ENCODE measurements at places on chromosomes 12 and 14.
A peak's percentile ranks its signal among the peaks of the same experiment; 100 is the strongest.

GRCh38 chr14:82565825-82566224, 1032.2 kb upstream of the SEL1L start:
- DNase-seq: no peak

- no peak for DNase-seq
These were observed 153.6 kb downstream of the ATP23 start for GRCh38 chr12:58095002-58095401.

- DNase-seq: peak; percentile 51
These were observed 41.9 kb downstream of the CCNK start for GRCh38 chr14:99522934-99523703.

GRCh38 chr14:28661171-28661772, 105.3 kb upstream of the FOXG1 start:
- DNase-seq: peak; percentile 56

GRCh38 chr12:119864591-119864990, 12.5 kb downstream of the CIT start:
- DNase-seq: no peak

- DNase-seq: peak; percentile 27
These were observed 527.3 kb downstream of the SNAPC1 start for GRCh38 chr14:62289471-62289870.

DNA sequence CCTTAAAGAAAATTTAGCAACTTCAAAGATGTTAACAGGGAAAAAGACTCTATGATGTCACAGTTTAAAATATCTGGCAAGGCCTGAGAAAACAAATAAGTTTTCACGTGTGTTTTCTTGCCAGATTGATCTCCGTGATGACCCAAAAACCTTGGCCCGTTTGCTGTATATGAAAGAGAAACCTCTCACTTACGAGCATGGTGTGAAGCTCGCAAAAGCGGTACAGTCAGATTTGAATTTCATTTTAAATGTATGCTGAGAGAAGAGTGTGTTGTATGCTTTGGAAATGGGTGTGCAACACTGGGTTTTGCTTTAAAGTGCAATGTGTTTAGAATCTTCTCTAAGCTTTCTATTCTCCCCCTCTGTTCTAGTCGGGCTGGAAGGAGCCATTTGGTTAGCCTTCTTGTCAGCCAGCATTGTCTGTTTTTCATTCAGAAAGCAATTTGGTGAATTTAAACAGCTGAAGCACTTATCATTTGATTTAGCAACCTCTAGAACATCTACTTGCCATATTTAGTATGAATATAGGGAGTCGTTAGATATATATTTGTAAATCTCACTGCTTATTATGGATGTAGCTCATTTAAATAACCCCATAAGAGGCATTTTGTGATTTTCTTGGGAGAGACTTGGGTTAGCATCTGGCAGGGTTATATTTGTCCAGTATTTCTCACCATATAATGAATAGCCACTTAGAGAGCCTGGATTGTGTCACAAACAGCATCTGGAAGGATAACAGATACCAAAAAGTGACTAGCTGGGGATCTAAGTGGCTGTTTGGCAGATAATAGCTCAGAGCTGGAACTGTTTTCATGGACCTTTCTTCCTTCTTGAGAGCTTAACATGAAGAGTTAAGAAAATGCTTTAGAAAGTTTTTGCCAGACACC, 35.5 kb downstream of the GPHB5 start:
- DNase-seq: no peak

DNA sequence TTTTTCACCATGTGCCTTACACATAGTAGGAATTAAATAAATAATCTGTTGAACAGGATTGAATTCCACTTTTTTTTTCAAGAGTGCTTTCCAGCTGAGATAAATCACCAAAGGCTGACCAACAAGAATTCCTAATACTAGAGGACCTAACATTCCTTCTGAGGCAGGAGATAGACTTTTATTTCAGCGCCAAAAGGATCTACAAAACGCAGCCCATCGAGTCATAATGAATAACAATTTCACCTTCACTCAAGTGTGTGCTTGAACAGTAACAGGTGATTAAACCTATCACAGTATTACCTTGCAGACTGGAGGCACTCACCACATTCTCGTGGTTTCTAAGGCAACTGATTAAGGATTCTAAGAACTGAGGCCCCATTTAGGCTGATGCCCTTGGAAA, 224.3 kb upstream of the ATP2B1 start:
- DNase-seq: peak; percentile 24

DNA sequence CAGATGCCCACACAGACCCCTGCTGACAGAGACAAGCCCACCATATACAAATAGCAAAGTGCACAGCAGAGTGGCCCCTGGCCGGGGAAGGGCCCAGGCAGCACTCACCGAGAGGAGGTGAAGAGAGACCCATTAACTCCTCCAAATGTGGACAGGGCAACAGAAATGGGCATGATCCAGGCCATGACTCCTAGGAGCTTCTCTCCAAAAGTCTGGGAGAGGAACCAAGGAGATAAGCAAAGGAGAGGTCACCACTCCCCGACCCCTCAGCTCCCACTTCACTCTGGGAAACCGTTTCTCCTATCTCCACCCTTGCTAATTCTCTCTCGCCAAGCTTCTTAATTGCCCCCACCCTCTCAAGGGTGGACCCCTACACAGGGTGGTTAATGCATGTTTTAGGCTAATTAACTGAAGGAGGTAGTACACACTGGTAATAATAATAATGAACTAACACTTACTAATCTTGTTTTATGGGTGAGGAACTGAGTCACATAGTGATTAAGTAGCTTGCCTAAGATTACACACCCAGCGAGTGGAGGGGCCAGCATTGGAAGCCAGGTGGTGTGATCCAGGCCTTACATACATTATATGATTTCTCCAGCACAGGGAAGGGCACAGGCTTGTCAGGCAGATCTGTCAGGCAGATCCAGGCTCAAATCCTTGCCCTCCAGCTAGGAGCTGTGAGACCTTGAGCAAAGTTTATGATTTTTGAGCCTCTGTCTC, 18.9 kb upstream of the CEBPE start:
- DNase-seq: no peak

DNA sequence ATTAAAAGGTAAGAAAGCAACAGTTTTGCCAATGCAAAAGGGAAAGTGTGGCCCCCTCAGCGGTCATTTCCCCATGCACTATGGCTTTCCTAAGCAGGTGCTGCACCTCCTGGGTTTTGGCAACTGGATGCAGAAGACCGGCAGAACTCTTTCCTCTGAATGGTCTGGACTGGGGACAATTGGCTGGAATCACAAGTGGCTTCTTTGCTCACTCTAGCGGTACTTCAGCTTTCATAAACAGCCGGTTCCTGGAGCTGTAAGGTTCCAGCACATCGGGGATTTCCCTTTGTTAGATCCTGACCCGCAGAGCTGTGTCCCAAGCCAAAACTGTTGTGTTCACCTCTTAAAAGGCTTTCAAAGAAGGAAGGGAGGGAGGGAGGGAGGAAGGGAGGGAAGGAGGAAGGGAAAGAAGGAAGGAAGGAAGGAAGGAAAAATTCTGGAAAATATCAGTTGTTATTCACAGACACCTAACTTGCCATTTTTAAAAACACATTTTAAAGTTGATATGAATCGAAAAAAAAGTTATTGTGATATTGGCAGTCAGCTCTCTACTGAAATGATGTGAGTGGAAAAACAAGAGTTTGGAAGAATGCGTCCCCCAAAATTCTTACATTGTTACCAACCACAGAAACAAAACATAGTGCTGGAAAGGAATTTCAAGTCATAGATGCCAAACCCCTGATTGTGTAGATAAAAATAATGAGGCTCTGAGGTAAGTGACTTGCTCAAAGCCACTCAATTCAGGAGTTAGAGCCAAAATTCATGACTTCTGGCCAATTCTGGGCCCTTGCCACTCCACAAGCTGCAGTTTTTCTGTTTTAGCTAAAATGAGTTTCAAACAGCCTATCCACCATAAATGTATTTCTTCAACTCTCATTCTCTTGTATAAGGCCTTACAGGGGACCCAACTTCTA, 220.6 kb upstream of the HMGA2 start:
- peak; percentile 85 for DNase-seq

GRCh38 chr14:104806625-104807465, 5.9 kb downstream of the ZBTB42 start:
- DNase-seq: no peak
